ENCODE measurements at places on chromosomes 12 and 14. TPM values are rescaled to one million over a fixed set of nuclear protein-coding genes. Genes with fewer than 3 reads are reported as not detected.

DNA sequence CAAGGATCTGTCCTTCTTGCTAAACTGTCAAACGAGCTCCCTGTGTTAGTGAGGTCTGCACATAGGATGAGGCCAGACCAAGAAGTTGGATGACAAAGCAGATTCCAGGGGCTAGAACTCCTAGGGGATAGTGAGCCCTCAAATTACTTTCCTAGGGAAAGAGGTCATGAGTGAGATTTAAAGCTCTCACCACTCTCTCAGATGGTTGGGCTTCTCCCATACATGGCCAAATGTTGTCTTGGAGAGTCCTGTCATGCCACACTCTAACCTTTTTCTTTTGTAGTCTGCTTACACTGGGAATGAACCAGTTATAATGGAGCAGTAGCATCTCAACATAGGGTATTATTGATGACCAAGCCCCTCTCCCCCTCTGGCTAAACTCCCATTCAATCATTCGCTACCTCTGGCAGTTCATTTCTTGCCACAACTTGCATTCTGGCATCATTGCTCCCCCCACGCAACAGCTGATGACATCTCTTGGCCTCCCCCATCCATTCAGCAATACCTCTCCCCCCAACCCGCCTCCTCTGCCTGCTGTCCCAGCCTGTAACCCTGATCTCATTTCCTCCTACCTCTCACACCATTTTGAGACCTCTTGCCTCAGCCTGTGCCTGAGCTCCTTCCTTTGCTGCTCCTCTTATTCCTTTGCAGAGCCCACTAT is 64.7 kb upstream of the CISTR start:
- DNase-seq = no peak

The GDF3 gene
- polyA plus RNA-seq = 0.49 TPM

- DNase-seq = no peak
These were observed 100.7 kb downstream of the TSPAN9 start for GRCh38 chr12:3177778-3178425.

- no peak for DNase-seq
These were observed 261.9 kb upstream of the LRIG3 start for GRCh38 chr12:59182191-59182590.

GRCh38 chr14:77812028-77812427 is 12.1 kb downstream of the ADCK1 start:
- no peak for DNase-seq

DNA sequence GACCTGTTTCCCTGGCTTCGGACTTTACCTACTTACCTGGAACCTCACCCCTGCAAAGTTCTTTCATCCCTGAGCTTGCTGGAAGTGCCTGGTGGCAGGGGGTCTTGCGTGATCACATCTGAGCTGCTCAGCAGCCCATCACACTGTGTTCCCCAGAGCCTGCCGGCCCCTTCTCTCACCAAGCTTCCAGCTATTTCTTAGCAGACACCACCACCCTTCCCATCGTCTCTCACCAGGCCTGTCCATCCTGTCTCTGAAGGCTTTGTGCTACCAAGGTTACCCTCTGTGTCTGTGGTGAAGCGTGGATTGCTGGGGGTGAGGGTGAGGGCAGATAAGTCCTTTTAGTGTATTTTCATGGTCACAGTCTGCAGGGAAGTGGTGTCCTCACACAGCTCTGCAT is 78.8 kb upstream of the NRXN3 start:
- no peak for DNase-seq

- DNase-seq = no peak
These were observed 159.9 kb downstream of the ADAMTS20 start for GRCh38 chr12:43392116-43392515.

DNA sequence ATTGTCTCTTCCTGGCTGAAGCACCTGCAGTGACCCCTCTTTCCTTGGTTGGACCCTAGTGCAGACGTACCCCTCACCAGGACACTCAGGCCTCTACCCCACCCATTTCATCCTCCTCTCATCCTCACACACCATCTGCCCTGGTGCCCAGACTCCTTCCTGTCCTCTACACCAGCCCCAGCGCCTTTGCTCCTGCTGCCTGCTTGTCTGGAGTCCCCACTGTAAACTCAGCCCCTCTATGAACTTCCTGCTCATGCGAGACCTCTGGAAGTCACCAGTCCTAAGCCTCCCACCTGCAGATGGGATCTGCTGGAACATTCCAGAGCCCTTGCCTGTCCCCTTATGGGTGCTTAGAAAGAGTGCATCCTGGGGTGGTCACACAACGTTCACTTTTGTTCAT is 242.5 kb downstream of the ADGRD1 start:
- no peak for DNase-seq

GRCh38 chr12:41510470-41510869 is 322.4 kb downstream of the PDZRN4 start:
- DNase-seq = no peak

- no peak for DNase-seq
These were observed 157.5 kb downstream of the TMTC3 start for GRCh38 chr12:88299567-88300101.

DNA sequence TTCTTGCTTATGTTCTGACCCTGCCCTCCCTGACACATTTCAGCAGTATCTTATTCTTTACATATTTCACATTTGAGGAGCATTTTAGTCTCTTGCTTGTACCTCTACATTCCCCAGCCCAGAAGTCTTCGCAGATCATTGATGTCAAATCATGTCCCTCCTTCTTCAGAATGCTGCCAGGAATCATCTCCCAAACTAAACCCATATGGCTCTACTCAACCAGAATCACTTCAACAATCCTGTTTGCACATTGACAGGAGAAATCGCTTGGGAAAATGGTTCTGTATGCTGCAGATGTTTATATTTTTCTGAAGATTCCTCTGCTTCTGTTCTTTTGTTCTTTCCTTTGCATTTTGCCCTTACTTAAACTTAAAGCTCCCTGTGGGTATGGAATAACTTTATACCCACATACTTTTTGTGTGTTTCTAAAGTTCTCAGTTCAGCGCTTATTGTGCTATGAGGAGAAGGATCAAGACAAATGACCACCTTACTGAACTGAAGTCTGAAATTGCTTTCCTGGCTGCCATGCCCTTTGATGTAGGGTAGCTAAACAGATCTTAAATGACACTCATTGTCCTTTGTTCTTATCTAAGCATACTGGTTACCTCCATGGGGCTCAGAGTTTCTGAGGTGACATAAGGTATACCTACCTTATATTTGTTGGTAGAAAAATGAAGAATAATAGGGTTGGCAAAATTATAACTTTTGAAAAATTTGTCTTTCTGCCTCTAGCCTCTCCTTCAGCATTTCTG is 134.6 kb downstream of the SLC25A21 start:
- no peak for DNase-seq

The CCDC196 gene
- 0.21 TPM for polyA plus RNA-seq

GRCh38 chr14:29111554-29111953 is 345.0 kb downstream of the FOXG1 start:
- DNase-seq = no peak

The SLC4A8 gene
- polyA plus RNA-seq = 2.8 TPM

DNA sequence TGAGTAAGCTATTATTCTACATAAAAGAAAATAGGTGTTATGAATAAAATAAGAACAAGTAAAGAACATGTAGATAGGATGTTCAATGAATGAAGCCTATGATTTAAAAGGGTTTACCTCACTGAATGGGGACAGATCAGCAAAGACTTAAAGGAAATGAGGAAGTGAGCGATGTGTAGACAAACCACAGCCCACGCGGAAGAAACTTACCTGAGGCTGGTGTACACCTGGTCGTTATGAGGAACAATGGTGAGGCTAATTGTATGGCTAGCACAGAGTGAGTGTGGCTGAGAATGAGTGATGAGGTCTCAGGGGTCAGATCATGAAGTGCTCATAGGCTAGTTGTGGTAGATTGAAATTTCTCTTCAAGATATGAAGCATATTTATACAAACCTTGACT is 221.7 kb downstream of the ALG10B start:
- no peak for DNase-seq

GRCh38 chr12:8156845-8157244 is at the start of gene ZNF705A:
ZNF705A (plus strand) TSS chr12:8157015; CDS start chr12:8172626, 15,611 bp downstream.
- DNase-seq = no peak

GRCh38 chr12:13435235-13435933 is 238.9 kb downstream of the EMP1 start:
- DNase-seq = no peak

DNA sequence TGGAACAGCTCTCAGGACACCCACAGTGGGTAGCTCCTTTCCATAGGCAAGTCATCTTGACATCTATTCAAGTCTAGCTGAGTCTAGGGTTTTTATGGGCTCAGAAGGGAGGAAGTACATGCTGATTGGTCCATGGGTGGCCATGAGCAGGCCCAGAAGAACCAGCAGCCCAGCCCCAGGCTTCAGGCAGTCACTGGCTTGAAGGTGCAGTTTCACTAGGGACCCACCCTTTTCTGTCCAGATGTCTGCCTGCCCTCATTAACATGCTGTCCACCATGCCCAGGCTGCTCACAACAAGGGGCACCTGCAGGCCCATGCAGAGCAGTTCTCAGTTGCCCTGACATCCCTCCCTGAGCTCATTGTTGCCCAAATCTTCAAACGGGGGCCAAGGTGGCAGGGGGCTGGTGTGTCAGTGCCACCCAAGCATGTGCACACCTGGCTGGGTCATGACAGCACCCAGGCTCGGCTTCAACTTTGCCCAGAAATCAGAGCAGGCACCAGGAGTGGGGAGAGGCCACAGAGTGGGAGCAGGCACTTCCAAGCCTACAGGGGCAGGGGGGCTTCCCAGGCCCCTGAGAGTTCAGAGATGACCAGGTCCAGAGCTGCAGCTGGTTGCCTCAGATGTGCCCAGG is 18.7 kb upstream of the LGR5 start:
- DNase-seq = no peak

DNA sequence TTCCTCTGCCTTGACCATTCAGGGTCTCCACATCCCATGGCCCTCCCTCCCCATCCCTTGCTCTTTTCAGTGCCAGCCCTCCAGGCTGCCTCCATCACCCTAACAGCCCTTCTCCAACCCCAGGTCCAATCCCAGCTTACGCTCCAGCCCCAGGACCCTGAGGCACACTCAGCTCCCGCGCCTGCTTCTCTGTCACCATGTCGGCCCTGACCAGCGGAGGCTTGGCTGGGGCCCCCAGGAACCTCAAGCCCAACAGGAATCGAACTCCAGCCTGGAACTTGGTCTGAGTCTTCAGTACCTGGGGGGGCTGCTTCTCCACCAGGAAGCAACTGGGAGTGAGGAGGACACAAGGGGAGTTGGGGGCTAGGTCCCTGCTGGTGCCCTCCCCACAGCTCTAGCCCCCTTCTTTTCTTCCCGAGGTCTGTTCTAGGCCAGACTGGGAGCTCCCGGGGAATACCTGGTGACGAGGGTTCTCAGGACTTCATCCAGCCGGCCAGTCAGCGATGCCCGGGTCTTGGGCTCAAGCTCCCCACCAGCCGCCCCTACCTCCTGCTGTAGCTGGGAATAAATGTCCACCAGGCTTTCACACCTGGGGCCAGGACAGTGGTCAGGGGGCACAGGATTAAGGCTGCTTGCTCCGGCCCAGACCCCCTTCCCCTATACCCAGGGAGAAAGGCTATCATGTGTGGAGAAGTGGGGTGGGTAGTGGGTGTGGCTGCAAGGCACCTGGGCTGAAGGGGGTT is 6.0 kb downstream of the STAT6 start:
- no peak for DNase-seq

DNA sequence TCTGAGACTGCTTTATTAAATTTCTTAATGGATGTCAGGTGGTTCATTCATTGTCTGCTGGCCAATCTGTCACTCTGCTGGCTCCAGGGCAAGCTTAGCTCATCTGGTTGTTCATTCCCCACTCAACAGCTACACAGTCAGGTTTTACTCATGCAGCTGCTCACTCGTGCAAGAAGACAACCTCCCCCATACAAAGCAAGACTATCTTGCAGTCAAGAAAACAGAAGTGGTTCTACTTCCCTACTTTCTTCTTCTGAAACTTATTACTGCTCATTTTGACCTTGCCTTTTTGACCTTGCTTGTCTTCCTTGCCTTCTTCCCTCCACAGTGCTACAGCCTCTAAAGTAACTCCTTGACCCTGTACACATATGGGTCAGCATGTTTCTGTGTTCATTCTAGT is 277.9 kb downstream of the SSPN start:
- DNase-seq = no peak

The SPPL3 gene
- 79.8 TPM for polyA plus RNA-seq

- peak; percentile 71 for DNase-seq
These were observed 88.0 kb upstream of the TMEM260 start for GRCh38 chr14:56491299-56492285.

- DNase-seq = no peak
These were observed 120.1 kb upstream of the CCND2 start for GRCh38 chr12:4153343-4153892.

The UBE2N gene
- polyA plus RNA-seq = 160 TPM

- no peak for DNase-seq
These were observed 36.0 kb upstream of the GLIPR1 start for GRCh38 chr12:75444429-75445136.

Data from renal pelvis (tissue), 12 donors.